Kidney epithelial cell (primary cell): ENCODE measurements at places on chromosomes 6 and 20. TPM values are rescaled to one million over a fixed set of nuclear protein-coding genes. Genes with fewer than 3 reads are reported as not detected.

ZBTB46 gene
- total RNA-seq: 7.2 and 7.8 TPM in 2 replicates

PDYN gene
- not detected in 2 replicates for total RNA-seq

DBNDD2 gene
- total RNA-seq: 57.2 and 64.4 TPM in 2 replicates

BTNL2 gene
- total RNA-seq: not detected in 2 replicates

TUBB2A gene
- total RNA-seq: 139 and 141 TPM in 2 replicates

TAGAP gene
- total RNA-seq: 0.96 and 1.2 TPM in 2 replicates

OOEP gene
- 0.41 and 0.50 TPM in 2 replicates for total RNA-seq

OXT gene
- not detected in 2 replicates for total RNA-seq

SYCP2 gene
- 1.0 and 2.3 TPM in 2 replicates for total RNA-seq

GRCh38 chr6:157329829-157330228 lies 6.5 kb upstream of the TMEM242 start:
- no peak for DNase-seq

GRCh38 chr20:8678098-8678776 lies 390.6 kb upstream of the PLCB4 start:
- DNase-seq: no peak

GRCh38 chr6:147297663-147298316 lies 93.6 kb downstream of the STXBP5 start:
- DNase-seq: no peak

- no peak for DNase-seq
These were observed 48.9 kb upstream of the SIRPA start for GRCh38 chr20:1846341-1846740.

GRCh38 chr6:163226181-163226835 lies 188.2 kb upstream of the QKI start:
- no peak for DNase-seq

DNA sequence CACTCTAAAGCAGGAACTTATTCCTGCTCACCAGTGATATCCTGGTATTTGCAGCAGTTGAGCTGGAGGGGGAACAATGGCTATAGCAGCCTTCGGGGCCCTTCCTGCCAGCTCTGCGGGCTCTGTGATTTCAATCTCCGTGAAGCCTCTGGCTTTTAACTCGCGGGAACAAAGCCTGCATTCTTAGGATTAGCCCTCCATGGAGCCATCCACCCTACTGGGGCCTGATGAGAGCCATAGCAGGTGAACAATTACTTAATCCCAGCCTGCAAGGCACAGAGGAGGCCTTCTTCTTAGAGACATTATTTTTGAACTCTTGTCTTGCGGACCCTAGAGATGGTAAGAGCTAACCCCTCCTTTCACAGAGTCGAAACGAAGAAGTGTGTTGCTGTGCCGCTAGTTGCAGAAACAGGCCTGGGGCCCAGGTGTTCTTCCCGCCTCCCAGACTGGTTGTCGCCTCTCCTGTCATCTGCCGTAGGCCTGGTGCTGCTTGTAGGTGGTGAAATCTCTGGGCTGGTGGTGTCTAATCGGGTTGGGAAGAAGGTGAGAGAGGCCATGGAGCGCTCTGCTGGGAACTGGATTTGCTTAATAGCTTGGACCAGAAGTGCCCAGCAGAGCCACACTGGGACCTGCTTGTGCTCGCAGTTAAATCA lies 9.7 kb downstream of the GHRH start:
- DNase-seq: no peak

DNA sequence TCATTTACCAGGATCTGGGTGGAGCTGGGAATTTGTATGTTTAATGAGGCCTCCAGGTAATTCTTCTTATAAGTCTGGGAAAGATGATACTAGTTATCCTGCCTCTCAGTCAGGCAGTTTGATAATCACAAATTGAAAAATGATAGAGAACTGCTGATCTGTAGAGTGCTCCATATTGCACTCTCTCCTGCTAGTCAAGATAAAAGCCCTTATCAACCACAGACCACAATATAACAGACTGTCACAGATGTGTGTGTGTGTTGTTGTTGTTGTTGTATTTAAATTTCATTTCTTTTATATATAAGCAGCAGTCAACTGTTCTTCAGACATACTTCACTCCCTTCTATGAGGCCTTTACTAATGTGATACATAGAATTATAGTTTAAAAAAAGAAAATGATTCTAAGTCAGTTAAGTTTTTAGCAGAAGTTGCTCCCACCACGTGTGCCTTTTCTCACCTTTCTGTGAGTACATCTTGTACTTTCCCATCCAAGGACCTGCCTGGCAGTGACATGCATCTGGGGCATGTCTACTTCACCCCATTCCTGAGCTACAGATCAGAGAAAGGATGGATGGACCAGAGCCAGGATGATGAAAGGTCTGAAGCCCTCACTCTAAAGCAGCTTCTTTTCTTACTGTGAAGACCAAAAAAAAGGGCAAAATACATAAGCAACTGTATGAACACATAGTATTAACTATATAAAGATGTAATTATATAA lies 29.8 kb downstream of the TENT5A start:
- DNase-seq: no peak

- DNase-seq: no peak
These were observed 143.9 kb downstream of the ANKRD60 start for GRCh38 chr20:58084566-58084965.

DNA sequence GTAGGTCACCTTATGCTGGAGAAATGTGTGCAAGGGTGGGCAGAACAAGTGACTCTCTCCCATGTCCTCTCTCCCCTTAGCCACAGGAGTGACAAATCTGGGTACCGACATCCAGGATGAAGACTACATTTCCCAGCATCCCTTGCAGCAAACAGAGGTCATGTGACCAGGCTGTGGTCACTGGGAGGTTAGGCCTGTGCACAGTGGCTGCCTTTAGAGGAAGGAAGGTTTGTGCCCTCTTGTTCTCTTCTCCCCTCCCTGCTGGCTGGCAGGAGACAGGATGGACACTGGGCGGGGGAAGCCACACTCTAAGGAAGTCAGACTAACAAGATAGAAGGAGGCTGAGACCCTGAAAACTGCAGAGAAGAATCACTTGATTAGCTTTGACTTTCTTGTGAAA lies 360.2 kb downstream of the PREX1 start:
- no peak for DNase-seq

- DNase-seq: no peak
These were observed 18.5 kb downstream of the CUL9 start for GRCh38 chr6:43200541-43200940.

GRCh38 chr6:38877721-38878120 lies 162.6 kb downstream of the DNAH8 start:
- DNase-seq: no peak

DNA sequence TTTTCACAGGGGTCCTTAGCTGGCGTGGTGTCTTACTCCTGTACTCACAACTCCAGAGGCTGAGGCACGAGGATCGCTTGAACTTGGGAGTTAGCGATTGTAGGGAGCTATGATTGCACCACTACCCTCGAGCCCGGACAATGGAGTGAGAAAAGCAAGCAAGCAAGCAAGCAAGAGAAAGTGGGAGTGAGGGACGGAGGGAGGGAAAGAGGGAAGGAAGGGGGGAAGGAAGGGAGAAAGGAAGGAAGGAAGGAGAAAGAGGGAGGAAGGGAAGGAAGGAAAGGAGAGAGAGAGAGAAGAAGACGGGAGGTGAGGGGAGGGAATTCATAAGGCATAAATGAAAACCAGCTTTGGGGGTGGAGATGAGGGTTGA lies 120.5 kb downstream of the TRIM27 start:
- no peak for DNase-seq

DNA sequence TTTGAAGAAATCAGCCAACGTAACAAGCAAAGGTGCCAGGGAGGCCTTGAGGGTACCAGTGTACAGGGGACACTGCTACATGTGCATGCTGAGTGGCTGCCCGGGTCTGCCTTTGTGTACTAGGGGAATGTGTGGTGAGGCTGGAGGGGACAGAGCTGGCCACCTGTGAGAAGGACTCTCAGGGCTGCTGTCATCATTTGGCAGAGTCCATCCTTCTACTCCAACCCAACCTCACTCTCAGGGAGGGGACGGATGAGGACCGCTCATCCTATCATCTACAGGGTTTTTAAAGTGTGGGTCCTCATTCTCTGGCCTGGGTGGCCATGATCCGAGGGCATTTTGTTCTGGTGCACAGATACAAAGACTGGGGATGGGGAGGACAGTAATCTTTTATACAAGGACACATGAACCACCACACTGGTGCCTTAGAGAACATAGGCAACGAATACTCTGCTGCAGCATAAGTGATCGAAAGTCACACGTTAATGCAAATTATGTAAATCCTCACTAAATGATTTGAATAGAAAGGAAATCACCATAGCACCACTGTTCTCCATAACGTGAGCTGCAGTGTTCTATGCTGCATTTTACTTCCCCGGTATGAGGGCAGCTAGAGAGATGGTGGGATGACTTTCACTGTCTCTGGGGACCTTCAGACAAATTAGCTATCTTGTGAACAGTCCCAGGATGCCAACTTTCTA lies 181.4 kb downstream of the GMPR start:
- no peak for DNase-seq

DNA sequence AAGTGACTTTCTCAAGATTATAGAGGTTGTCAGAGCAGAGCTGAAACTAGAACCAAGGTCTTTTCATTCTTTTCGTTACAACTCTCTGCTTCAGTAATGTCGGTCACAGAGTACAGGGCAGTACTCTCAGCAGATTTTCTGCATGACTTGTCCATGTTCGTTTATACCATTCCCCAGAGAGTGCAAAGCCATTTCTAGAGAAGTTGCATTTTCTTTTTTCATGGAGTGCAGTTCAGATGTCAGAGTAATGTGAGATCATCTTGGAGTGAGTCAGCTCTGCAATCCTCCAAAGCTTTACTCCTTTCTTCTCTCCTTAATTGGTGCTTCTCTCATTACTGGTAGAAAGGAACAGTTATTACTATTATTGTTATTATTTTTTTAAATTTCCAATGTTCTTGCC lies 115.6 kb upstream of the B3GAT2 start:
- DNase-seq: no peak

GRCh38 chr6:14569394-14569793 lies 451.8 kb downstream of the CD83 start:
- no peak for DNase-seq

- DNase-seq: no peak
These were observed 35.0 kb downstream of the ARMC2 start for GRCh38 chr6:108883172-108883571.

DNA sequence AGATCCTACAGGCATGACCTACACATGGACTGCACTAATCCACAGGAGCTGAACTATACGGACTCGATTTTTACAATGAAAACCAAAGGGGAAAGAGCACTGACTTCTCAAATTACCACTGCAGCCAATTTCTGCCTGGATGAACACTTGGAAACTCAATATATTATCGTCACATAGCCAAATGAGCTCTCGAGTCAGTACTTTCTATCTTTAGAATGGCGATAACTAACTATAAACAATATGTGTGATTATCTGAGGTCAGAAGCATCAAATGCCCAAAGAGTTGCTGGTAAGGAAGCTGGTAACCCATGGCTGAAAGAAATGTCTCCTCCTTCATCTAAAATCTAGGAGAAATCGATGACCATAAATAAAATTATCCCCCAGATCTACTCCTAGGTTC lies 86.7 kb downstream of the KIF16B start:
- no peak for DNase-seq

DNA sequence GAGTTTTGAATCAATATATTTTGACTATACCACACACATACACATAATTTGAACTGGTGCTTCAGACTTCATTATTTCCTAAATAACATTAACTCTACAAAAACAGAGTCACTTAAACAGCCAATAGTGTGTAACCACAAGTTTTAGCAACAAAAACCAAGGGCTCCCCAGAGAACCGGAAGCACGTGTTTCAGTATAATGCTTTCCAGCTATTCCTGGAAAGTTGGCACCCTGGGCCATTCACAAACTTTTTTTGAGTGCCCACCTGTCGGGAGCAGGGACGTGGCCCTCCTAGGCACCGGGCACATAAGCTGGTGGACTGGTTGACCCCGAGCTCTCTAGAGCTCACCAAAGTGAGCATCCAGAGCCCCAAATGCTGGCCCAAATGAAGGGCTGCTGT lies 1.9 kb upstream of the SLC35D3 start:
- no peak for DNase-seq

DNA sequence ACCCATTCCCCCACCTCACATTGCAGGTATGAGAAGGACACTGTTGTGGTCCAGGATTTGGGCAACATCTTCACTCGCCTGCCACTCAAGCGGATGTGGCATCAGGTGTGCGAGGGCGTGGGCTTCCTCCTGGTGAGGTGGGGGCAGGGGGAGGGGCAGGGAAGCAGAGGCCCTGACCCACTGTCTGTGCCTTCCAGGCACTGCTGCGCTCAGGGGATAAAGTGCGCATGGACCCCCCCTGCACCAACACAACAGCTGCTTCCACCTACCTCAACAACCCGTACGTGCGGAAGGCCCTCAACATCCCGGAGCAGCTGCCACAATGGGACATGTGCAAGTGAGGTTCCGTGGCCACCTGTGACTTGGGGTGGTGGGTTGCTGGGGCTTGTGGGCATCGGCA lies 3.7 kb downstream of the CTSA start:
- no peak for DNase-seq

GRCh38 chr6:131821010-131821807 lies 13.4 kb downstream of the ENPP1 start:
- DNase-seq: no peak

- no peak for DNase-seq
These were observed 107.4 kb downstream of the RPP40 start for GRCh38 chr6:4896401-4896800.

DNA sequence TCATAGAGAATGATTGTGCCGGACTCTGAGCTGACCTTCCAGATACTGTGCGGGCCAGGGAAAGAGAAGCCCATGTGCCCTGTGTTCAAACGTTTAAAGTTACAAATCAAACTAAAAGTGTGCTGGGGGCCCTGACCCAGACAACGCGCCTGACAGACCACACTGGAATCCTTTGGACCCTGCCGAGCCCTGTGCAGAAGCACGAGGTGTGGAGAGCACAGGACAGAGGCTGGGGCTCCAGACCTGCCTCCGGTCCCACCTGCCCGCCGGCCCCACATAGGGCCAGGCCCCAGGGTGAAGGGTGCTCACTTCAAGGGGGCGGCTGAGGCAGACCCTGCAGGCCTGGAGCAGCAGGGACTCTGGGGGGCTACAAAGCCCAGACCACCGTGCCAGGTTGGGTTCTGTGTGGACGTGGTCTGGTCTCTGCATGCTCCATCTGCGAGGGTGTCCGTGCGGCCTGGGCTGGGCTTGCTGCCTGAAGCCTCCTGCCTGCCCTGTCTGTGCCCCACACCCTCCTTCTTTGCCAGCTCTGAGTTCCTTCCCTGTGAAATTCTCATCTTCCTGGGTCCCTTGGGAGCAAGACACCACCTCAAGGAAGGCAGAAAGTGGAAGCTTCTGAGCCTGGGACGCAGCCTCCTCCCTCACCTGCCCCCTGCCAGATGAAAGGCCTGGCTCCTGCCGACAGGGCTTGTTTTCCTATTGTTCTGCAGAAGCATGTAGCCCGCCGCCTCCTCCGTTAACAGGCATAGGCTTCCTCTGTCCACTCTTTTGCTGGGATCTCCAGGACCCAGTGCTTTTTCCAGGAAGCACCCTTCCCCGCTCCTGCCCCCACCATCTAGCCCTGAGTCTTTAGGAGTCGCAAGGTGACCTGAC lies 186.2 kb downstream of the ERMARD start:
- DNase-seq: no peak

DNA sequence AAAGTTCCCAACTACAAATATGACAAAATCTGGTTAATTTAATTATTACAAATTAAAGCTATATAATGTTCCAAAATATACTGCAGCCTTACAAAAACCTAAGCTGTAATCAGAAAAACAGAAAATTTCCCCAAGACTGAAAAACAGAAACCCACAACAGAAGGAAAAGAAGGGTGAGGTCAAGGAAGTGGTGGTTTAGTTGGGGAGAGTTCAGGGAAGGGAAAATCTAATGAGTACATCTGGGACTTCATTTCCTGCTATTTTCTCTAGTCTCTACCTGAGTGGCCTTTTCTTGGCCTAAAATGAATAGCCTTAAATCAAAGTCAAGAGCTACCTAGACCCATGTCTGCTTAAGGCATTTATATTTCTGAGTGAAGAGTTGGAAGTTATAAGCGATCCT lies 66.2 kb upstream of the BEND6 start:
- no peak for DNase-seq
